ENCODE measurements at places on chromosomes 7 and 10.

DNA sequence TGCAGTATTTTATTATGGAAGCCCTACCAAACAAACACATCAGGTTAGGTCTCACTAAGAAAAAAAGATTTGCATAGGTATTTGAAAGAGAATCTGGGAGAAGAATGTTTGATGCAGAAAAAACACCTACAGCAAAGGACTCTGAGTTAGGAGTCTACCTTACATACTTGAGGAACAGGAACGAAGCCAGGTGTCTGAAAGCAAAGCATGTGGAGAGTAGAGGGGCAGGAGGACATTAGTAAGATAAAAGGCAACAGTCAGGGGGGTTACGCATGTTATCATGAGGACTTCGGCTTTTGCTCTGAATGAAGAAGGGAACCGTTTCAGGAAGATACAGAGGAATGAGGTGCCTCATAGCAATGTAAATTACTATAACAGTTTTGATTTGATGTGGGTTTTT lies 87.9 kb upstream of the PTER start:
- no peaks in the 10 kb centered on the region for H3K27me3 ChIP-seq
- H3K27ac ChIP-seq, result no peak overlapping the region
- DNase-seq, result no peak
- H3K4me1 ChIP-seq, result no peaks in the 10 kb centered on the region
- no peaks in the 10 kb centered on the region for H3K36me3 ChIP-seq

- H3K27me3 ChIP-seq, result no peaks in the 10 kb centered on the region
- no peaks in the 10 kb centered on the region for H3K4me1 ChIP-seq
- no peak for DNase-seq
- H3K36me3 ChIP-seq, result no peaks in the 10 kb centered on the region
- no peak overlapping the region for H3K4me3 ChIP-seq
Measured at GRCh38 chr7:117202511-117202910, 120.3 kb downstream of the WNT2 start.

- DNase-seq, result no peak
- no peak overlapping the region for H3K27ac ChIP-seq
- peaks cover 18% of the 10 kb centered on the region for H3K4me1 ChIP-seq
- no peaks in the 10 kb centered on the region for H3K27me3 ChIP-seq
Measured at GRCh38 chr10:100927266-100927665, 14.5 kb downstream of the SLF2 start.

- no peaks in the 10 kb centered on the region for H3K36me3 ChIP-seq
- H3K4me1 ChIP-seq, result no peaks in the 10 kb centered on the region
- DNase-seq, result no peak
- H3K27ac ChIP-seq, result no peak overlapping the region
- no peak overlapping the region for H3K4me3 ChIP-seq
Measured at GRCh38 chr10:131692686-131693334, 208.0 kb upstream of the PPP2R2D start.

- H3K4me3 ChIP-seq, result no peak overlapping the region
- H3K27ac ChIP-seq, result 0 out of 2 replicates have a peak overlapping the region, but pooled peaks have one; percentile 5
- H3K36me3 ChIP-seq, result peaks cover 24% of the 10 kb centered on the region
- peaks cover 14% of the 10 kb centered on the region for H3K4me1 ChIP-seq
- no peak for DNase-seq
- H3K27me3 ChIP-seq, result no peaks in the 10 kb centered on the region
Measured at GRCh38 chr10:69130251-69130650, 6.3 kb downstream of the VPS26A start.

DNA sequence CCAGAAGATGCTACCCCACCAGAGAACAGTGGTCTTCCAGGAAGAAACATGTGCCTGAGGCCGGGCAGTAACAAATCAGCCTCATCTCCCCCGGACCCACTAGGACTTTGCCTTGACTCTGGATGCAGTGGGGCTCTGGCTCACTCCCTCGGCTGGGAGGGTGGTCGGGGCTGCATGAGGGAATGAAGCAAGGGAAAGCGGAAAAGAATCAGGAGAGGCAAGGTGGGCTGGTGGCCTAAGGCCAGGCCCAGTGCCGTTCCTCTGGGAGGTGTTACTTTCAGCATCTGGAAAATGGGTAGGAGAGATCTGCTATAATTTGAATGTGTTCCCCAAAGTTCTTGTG lies 51.8 kb downstream of the CLEC2L start:
- no peak for DNase-seq
- no peak overlapping the region for H3K27ac ChIP-seq
- no peaks in the 10 kb centered on the region for H3K4me1 ChIP-seq
- H3K27me3 ChIP-seq, result no peaks in the 10 kb centered on the region

DNA sequence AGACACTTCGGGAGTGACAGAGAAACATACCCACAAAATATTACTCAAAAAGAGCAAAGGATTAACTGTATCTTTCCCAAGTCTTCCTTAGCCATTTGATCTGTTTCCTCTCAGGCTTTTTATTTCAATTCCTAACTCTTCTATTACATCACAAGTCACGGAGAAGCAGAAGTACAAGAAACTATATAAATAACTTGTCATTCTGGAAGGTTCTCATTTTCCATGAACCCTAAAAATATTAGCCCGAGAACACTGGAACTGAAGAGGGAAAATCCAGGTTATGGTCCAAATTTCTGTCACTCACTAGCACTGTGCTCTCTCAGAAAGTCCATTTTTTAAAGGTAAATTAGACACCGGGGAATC lies 98.0 kb downstream of the GRB10 start:
- no peak overlapping the region for H3K4me3 ChIP-seq
- no peak overlapping the region for H3K27ac ChIP-seq
- H3K27me3 ChIP-seq, result no peaks in the 10 kb centered on the region

DNA sequence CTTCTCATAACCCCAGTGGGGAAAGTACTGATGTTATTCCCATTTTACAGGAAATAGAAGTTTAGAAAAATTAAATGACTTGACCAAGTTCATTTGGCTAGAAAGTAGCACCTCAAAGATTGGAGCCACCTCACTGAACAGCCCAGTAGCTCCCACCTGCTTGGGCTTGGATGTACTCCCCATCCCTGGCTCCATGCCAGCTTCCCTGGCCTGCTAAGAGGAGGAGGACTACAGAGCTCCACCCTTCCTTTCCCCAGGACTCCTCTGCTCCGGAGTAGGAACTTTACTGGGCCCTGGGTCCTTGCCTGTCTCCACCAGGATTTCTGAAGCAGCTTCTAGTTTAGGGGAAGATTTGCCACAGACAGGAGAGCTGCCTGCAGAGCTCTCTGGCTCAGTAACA lies 3.1 kb downstream of the HPS6 start:
- DNase-seq, result no peak
- no peak overlapping the region for H3K4me3 ChIP-seq
- no peak overlapping the region for H3K27ac ChIP-seq
- H3K27me3 ChIP-seq, result no peaks in the 10 kb centered on the region
- H3K4me1 ChIP-seq, result 0 out of 2 replicates have a peak, but pooled peaks cover 6% of the 10 kb centered on the region
- H3K36me3 ChIP-seq, result no peaks in the 10 kb centered on the region

- no peak overlapping the region for H3K27ac ChIP-seq
- H3K27me3 ChIP-seq, result peaks cover 45% of the 10 kb centered on the region
- DNase-seq, result no peak
- no peaks in the 10 kb centered on the region for H3K4me1 ChIP-seq
Measured at GRCh38 chr7:98617960-98618418, 904 bp downstream of the NPTX2 start.

GRCh38 chr7:1649751-1650326 lies 20.2 kb upstream of the ELFN1 start:
- no peak overlapping the region for H3K27ac ChIP-seq
- DNase-seq, result no peak
- no peaks in the 10 kb centered on the region for H3K36me3 ChIP-seq
- no peak overlapping the region for H3K4me3 ChIP-seq
- no peaks in the 10 kb centered on the region for H3K4me1 ChIP-seq
- peaks cover 69% of the 10 kb centered on the region for H3K27me3 ChIP-seq

- 0 out of 2 replicates have a peak, but pooled peaks cover 4% of the 10 kb centered on the region for H3K36me3 ChIP-seq
- H3K27me3 ChIP-seq, result no peaks in the 10 kb centered on the region
- H3K4me1 ChIP-seq, result peaks cover 27% of the 10 kb centered on the region
- H3K4me3 ChIP-seq, result no peak overlapping the region
- H3K27ac ChIP-seq, result no peak overlapping the region
Measured at GRCh38 chr10:35328404-35329037, 7.8 kb upstream of the CCNY start.

GRCh38 chr10:101061624-101062231 lies at the start of gene KAZALD1:
Gene KAZALD1, plus strand, starts transcription at chr10:101061989. Its CDS starts 604 bp downstream, at chr10:101062593.
- H3K36me3 ChIP-seq, result no peaks in the 10 kb centered on the region
- no peak for DNase-seq
- H3K27me3 ChIP-seq, result no peaks in the 10 kb centered on the region
- H3K4me1 ChIP-seq, result peaks cover 26% of the 10 kb centered on the region

DNA sequence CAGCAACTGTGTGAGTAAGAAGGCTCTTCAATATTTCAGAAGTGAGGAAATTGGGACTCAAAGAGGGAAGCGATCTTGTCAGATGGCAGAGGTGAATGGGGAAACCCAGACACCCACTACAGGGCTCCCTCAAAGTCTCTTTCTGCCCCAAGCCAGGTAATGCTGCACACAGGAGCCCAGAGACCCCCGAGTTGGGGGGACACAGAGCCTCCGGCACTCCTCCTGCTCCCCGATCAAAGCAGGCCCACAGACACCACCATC lies 139.4 kb downstream of the TNS3 start:
- peak overlapping the region; percentile 48 for H3K27ac ChIP-seq
- no peak overlapping the region for H3K4me3 ChIP-seq
- DNase-seq, result no peak
- H3K27me3 ChIP-seq, result no peaks in the 10 kb centered on the region
- peaks cover 71% of the 10 kb centered on the region for H3K4me1 ChIP-seq
- H3K36me3 ChIP-seq, result peaks cover 25% of the 10 kb centered on the region

DNA sequence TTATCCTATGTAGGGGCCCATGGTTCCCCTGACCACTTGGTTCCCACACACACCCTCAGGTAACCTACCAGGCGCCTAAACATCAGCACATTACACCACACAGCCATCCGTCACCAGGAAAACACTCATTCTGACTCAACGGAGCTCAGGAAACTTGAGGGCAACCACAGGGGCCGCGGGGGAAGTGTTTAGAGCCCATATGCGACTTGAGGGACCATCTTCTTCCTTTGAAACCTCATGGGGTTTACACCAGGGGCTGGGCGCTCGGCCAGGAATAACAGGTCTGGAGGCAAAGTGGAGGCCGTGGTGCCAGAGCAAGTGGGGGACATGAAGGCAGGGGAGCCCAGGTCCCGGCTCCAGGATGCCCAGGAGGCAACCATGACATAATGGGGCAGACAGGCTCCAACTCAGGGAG lies 1.5 kb downstream of the STX1A start:
- peak overlapping the region; percentile 86 for H3K27ac ChIP-seq
- DNase-seq, result peak; percentile 63
- H3K4me3 ChIP-seq, result peak overlapping the region; percentile 82

GRCh38 chr7:83648464-83649241 lies at the start of gene SEMA3E:
Gene SEMA3E, minus strand, starts transcription at chr7:83649139.
- peak within 1 kb of the TSS; percentile 54 for H3K27ac ChIP-seq
- no peaks in the 10 kb centered on the region for H3K36me3 ChIP-seq
- H3K4me3 ChIP-seq, result peak within 1 kb of the TSS; percentile 71

GRCh38 chr7:36513393-36513792 lies 123.7 kb downstream of the ANLN start:
- H3K36me3 ChIP-seq, result no peaks in the 10 kb centered on the region
- H3K27ac ChIP-seq, result no peak overlapping the region
- peaks cover 34% of the 10 kb centered on the region for H3K27me3 ChIP-seq

DNA sequence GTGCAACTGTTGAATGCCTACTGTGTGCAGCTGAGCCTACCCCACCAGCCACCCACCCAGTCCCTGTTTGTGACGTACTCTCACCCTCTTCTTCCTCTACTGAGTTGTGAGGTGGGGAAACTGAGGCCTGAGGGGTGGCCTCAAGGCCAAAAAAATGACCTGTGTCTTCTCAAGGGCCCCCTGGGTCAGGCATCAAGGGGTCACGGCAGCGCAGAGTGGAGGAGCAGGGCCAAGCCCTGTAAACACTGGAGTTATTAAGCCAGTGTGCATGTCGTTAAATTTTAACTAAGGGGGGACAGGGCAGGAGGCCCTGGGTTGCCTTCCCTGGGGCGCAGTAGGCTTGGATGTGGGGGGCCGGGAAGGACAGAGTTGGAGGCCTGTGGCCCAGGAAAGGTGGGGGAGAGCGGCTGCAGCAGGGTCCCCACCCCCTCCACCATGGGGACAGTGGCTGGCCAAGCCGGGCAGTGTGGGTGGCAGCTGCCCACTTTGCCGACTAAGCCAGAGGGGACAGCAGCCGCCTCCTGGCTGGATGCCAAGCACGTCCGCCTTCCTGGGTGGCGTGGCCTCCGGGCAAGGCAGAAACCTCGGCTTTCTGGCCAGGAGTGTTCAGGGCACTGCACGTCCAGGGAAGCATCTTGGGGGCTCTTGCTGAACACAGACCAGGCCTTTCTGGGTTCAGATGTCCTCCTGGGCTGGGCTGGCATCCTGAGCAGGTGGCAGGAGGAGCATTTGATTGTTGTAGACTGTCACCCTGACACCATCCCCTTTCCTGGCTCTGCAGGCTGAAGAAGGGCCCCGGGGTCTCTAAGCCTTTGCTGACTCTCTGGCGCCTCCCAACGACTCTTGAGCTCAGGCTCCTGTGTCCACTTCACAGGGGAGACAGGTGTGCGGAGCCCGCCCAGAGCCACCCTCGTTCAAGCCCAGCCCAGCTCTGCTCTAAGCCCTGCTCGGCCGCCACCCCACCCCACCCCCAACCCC lies 1.9 kb downstream of the SLC29A4 start:
- no peak overlapping the region for H3K4me3 ChIP-seq
- peaks cover 6% of the 10 kb centered on the region for H3K4me1 ChIP-seq
- H3K36me3 ChIP-seq, result no peaks in the 10 kb centered on the region
- peak; percentile 52 for DNase-seq
- H3K27ac ChIP-seq, result no peak overlapping the region
- H3K27me3 ChIP-seq, result peaks cover 17% of the 10 kb centered on the region

DNA sequence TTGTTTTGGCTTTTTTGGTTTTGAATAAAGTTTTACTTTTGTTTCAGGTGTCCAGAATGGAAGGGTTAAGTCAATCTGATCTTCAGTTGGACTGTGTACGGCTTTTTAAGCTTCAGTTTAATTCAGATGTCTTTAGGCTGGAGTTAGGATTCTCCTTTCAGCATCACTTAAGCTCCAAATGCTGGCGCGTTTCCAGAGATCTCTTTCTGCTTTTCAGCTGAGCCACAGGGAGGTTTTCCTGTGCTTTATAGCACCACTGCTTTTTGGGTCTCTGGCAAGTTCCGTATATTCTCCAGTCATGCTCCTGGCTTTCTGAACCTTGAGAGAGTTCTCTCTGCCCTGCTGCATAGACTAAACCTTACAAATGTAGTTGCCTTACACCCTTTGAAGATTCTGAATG lies 60.0 kb downstream of the VTI1A start:
- no peak overlapping the region for H3K27ac ChIP-seq
- no peak overlapping the region for H3K4me3 ChIP-seq
- H3K36me3 ChIP-seq, result no peaks in the 10 kb centered on the region
- H3K4me1 ChIP-seq, result no peaks in the 10 kb centered on the region
- no peaks in the 10 kb centered on the region for H3K27me3 ChIP-seq
- DNase-seq, result no peak

- peaks cover 6% of the 10 kb centered on the region for H3K27me3 ChIP-seq
- H3K4me1 ChIP-seq, result no peaks in the 10 kb centered on the region
- H3K27ac ChIP-seq, result no peak overlapping the region
- no peak overlapping the region for H3K4me3 ChIP-seq
Measured at GRCh38 chr10:43024524-43024923, 52.3 kb upstream of the RET start.

- H3K4me1 ChIP-seq, result no peaks in the 10 kb centered on the region
- DNase-seq, result no peak
- H3K4me3 ChIP-seq, result no peak overlapping the region
- no peak overlapping the region for H3K27ac ChIP-seq
- no peaks in the 10 kb centered on the region for H3K36me3 ChIP-seq
Measured at GRCh38 chr10:106980495-106981451, 183.7 kb downstream of the SORCS1 start.

All from PC-9 (cell line).